Fibroblast of skin of right biceps (primary cell): ENCODE measurements at places on chromosomes 12 and 14.
A peak's percentile ranks its signal among the peaks of the same experiment; 100 is the strongest.

DNA sequence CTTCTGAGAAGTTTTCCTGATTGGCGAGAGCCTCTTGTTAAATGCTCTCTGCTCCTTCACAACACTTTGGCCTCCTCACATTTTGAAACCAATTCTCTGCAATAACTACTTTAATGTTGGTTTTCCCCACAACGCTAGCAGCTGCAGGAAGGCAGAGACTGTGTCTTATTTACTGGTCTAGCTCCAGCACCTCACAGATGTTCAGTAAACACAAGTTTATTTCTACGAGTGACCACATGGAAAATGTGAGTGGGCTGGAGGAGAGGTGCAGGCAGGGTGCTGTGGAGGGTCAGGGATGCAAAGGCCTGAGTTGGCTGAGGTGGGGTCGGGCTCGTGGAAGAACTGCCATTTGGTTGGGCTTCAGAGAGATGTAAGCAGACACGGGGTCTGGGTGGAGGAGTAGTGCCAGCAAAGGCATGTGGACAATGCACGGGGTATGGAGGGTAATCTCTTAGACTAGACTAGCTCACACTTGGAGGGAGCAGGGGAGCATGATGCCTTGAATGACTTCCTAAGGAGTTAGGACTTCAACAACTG, 117.4 kb upstream of the RTL1 start:
- DNase-seq, result no peak

DNA sequence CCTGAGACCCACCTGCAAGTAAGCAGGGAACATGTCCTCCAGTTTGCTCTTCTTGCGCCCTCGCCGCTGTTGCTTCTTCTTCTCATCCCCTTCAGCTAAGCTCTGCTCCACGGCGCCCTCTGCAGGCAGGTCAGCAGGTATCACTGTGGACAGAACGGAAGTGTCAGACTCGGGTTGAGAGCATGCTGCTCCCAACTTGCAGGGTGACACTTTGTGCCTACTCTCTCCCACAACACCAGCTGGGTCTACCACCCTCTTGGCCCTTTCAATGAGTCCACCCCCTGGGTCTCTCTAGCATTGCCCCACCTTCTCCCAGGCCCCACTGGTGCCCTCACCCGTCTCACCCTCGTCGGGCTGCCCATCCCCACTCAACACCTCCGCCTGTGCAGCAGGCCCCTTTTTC, 16.7 kb downstream of the KMT2D start:
- peak; percentile 49 for DNase-seq

DNA sequence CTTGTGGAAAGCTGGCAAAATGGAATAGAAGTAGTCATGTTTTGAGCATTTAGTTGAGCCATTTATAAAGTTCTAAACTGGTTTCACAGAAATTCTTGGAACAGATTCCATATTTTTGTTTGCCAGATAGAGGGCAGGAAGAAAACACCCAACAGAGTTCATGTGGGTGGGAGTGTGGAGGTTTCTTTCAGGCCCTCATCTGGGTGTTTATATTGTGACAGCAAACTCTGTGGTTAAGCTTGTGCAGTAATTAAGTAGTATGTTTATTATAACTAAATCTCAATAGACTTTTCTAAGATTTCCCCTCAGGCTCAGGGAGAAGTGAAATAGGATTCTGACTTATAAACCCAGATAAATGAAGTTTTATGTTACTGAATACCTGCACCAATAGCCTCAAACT, 57.4 kb downstream of the SPPL3 start:
- no peak for DNase-seq

DNA sequence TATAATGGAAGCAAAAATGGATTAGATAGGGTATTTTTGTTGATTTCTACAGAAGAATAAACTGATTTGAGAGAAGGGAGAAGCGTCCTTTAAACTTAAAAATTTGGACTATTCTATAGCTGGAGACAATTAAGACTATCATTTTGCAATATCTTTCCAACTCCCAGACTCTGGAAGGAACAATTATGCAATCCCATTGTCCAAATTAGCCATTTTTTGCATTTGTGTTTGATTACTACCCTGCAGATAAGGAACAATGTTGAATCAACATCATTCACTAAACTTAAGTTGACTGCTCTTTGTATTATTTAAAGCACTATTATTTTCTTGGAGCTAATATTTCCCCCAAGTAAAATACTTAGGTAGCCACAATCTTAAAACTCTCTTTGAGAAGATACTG, 34.8 kb upstream of the SELPLG start:
- DNase-seq, result peak; percentile 32

DNA sequence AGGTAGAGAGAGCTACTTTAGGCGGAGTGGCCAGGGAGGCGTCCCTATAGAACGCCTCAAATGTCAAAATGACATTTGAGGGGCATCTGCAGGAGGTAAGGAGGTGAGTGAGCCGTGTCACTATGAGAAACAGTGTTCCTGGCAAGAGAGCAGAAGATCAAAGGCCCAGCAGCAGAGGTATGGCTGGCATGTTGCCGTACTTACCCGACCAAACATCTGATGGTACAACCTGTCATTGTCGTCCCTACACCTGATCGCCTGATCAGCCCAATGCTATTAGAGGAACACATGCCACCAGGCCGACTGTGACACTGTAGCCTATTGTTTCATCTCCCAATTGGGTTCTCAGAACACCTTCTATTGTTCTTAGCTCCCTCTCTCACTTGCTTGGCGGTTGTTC, 33.9 kb upstream of the POC1B start:
- DNase-seq, result no peak

DNA sequence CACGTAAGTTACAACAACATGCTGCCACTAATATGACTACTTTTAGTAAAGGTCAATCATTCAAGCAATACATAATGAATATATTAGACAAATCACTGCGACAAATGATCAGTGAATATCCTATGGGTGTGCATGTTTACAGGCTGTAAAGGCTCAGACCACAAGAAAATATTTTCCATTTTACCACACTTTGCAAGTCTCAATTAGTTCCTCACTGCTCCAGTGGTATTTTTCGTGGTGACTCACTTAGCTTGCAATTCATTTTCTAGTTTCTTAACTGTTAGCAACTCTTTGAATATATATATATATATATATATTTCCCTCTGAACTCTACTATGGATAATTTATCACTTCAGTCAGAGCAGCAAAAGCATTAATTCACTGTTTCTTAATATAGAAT, 96.9 kb downstream of the EML5 start:
- DNase-seq, result peak; percentile 41

DNA sequence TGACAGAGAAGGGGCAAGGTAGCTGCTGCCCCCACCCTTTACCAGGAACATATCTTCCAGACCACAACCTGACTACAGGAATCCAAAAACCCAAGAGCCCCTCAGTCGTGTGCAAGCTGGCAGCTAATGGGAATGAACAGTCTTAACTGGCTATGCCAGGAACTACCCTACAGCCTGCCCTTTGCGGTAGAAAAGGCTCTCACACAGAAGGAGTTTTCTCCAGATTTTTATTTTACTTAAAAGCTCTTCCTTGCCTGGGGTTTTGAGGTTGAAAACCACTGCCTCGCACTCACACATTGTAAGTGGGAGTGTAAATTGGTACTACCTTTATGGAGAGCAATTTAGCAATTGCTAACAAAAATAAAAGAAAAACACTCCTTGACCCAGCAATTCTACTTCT, 28.3 kb downstream of the PITPNM2 start:
- no peak for DNase-seq

DNA sequence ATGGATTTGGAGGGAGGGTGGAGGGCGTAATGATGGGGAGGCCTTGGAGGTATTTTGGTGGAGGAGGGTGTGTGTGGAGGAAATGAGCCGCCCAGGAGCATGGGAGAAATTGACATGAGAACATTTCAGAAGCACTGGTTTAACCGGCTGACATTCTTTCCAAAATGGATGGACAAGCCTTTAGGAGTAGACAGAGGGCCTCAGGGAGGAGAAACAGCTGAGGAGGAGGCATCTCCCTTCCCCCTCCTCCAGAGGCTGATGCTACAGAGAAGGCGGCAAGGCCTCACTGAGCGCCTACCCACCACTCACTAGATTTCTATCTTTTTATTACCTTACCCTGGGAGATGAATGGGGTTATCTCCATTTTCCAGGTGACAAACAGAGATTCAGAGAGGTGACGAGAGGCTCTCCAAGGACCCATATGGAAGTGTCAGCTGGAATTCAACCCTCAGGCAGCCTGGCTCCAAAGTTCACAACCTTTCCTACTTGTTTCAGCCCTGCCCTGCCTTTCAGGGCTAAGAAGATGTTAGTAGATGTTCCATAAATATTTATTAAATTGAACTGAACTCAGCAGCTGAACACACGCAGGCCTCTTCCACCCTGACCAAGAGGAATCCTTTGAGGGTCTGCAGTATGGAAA, 289.6 kb downstream of the ZFP36L1 start:
- DNase-seq, result no peak

- peak; percentile 64 for DNase-seq
Measured at GRCh38 chr12:43835656-43836474, at the start of gene TMEM117. TSS of gene TMEM117 (plus strand) at chr12:43836081.
